NCI-H187 treated with DMSO at 0.1 percent for 48 hours (cell line): ENCODE measurements at places on chromosomes 16 and 17.

DNA sequence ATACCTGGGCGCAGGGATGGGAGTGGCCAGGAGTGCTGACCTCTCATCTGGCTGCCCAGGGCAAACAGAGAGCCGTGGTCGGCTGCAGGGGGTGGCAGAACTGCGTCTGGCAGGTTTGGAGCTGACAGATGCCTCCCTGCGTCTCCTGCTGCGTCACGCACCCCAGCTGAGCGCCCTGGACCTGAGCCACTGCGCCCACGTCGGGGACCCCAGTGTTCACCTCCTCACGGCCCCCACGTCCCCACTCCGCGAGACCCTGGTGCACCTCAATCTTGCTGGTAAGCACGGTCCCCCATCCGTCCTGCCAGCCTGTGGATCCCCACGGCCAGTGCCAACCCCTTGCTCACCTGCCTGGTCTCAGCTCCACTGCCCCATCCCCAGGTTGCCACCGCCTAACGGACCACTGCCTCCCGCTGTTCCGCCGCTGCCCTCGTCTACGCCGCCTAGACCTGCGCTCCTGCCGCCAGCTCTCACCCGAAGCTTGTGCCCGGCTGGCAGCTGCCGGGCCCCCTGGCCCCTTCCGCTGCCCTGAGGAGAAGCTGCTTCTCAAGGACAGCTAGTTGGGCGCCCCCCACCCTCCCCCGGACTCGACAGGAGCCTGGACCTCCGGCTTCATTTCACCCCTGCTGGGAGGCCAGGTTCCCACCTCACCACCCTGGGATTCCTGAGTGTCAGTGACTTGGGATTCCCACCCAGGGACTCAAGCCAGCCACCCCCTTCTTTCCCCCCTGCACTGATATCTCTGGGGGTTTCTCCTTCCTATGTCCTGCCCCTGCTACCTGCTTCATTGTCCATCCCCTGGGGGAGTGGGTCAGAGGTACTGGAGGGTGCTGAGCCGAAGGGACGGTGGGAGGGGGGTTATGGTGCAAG is 2.0 kb upstream of the ORAI3 start:
- no peak for DNase-seq

DNA sequence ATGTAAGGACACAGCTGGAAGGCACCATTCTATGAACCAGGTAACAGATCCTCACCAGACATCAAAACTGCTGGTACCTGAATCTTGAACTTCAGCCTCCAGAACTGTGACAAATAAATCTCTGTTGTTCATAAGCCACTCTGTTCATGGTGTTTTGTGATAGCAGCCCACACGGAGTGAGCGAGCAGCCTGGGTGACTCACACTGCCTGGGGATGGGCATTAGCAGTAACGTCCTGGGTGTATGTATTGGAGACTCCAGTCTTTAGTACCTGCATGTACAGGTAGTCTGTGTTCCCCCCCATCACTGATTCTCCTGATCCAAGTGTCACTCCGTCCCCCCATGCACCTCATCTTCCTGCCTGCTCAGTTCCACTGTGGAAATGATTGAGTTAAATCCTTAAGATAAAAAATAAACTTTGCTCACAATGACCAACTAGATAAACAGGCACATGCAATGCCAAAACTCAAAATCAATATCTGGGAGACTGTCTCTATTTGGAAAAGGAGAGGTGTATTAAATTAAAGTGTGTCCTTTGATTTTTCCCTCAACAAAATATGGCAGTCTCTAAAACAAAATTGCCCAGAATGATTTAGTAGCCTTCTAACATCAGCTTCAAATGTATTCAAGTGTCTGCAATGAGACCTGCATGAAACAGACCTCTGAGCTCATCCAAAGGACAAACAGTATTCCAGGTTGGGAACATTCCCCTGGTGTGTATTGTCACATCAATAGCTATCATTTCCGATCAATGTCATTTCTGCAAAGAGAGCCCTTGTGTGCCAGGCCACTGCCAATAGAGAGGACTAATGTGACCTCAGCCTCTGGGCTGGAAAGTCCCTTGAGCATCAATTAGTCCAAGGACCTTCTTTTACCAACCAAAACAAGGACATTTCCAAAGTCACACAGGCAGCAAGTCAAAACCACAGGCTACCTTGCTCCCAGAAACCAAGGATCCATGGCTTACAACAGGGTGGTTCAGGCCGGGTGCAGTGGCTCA is 12.2 kb upstream of the VAT1L start:
- no peak for DNase-seq

GRCh38 chr17:67557052-67557845 is 160.5 kb upstream of the NOL11 start:
- DNase-seq, result no peak

GRCh38 chr16:15484662-15485061 is 50.3 kb downstream of the BMERB1 start:
- DNase-seq, result no peak

- DNase-seq, result no peak
Measured at GRCh38 chr17:28320215-28321061, 1.4 kb downstream of the TMEM97 start.

DNA sequence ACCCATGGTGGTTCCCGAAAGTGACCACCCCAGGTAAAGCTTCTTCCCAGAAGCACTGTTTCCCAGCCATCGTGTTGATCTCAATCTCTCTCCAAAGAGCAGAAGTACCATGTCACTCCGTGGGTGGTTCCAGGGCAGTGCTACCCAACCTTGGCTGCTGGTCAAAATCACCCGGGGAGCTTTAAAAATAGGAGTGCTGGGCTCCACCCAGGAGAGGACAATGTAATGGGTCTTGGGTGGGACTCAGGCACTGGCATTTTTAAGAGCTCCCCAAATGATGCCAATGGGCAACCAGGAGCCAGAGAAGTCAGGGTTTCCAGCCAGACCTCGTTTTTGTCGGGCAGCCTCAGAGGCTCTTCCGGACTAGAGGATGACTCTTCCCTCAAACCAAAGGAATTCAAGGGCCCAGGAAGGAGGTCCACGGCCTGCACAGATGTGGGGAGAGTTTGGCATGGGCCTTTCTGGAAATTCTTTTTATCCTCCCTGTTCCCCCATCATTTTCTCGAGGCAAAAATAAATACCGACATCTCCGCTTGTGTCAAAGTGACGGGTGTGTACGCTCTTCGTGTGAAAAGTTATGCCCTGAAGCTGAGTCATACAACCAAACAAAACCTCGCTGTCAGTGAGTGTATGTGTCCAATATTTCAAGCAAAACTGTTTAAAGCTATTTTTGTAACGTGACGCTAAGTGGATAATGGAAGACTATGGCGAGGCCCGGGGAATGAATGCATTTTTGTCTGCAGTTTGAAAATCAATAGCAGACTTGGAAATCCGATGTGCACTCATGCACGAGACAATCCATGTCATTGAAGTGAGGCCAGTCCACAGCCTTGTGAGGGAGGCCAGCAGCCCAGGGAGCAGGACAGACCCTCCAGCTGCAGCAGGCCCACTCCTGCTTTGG is 364.1 kb downstream of the FOXL1 start:
- DNase-seq, result no peak

- DNase-seq, result no peak
Measured at GRCh38 chr16:67055712-67056487, 27.0 kb downstream of the CBFB start.

DNA sequence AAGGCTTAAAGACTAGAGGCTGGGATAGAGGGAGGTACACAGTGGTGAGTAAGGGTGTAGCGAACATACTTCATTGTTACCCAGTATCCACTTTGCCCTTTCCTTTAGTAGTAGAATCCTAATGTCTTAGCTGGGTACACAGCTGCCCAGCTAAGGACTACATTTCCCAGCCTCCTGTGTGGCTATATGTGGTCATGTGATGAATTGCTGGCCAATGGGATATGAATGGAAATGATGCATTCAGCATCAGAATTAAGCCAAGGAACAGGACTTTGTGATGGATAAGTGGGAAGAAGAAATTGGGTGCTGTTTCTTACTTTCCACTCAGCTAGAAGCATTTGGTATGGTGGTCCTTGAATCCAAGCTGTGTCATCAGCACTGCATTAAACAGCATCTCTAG is 55.9 kb downstream of the FOXL1 start:
- no peak for DNase-seq

GRCh38 chr16:57051696-57052228 is 40.6 kb upstream of the CPNE2 start:
- no peak for DNase-seq

- DNase-seq, result no peak
Measured at GRCh38 chr16:55703003-55704001, 47.5 kb downstream of the SLC6A2 start.
